ENCODE measurements at places on chromosomes 4 and X.

- no peak for DNase-seq
Measured at GRCh38 chr4:153733751-153734448, 25.9 kb downstream of the RNF175 start.

- DNase-seq = no peak
Measured at GRCh38 chr4:107564326-107564725, 155.7 kb downstream of the PAPSS1 start.

DNA sequence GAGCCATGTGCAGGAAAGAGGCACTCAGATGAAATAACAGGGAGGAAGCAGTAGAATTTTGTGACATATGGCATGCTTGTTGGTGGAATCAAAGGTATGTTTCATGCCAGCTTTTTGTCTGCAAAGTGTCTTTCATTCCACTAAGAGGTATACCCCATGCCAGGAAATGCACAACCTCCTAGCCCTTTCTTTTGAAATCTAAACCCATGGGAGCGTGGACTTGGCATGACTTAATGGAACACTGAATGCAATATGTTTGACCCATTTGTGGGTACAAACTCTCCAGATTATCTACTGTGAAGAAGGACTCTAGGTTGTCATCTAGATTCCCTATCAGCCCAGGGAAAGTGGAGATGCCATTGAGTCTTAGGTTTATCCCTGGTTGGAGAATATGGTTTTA is 338.3 kb upstream of the TEX13C start:
- no peak for DNase-seq

DNA sequence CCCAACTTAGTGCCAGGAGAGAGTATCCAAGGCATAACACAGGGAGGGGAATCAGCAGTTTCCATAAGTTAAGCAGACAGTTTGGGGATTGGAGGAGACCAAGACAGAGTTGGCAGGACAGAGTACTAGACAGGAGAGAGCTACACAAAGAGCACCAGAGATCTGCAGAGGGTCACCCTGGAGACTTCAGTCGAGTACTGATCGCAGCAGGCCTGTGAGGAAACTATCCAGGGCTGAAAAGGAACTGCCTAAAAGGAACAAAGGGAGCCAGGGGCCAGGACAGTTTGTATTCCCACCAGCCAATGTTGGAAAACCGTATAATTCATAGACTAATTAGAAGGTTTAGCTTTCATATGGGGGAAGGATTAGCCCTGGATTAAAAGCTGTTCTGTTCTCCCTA is 80.6 kb upstream of the ENPP6 start:
- DNase-seq = no peak

GRCh38 chrX:44232081-44232480 is 111.4 kb downstream of the EFHC2 start:
- DNase-seq = no peak

- no peak for DNase-seq
Measured at GRCh38 chrX:81201071-81201470, 642 bp downstream of the HMGN5 start.

GRCh38 chrX:119174900-119175299 is 47.3 kb upstream of the KIAA1210 start:
- no peak for DNase-seq
